ENCODE measurements at places on chromosomes 3 and 15.

DNA sequence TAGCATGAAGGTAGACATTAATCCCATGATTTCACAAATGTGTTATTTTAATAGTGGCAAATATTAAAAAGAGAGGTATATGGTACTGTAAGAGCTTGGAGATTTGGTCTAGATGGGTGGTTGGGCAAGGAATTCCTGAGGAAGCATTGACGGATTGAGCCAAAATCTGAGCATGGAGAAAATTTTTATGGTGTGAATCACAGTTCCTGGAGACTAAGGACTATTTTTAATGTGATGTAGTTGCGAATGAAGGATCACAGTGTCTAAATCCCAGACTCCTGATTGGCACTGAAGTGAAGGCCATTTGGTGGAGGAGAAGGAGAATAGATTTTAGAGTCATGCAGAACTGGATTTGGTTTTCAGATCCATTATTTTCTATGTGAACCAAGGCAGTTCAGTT lies 188.7 kb upstream of the FEZF2 start:
- peak; percentile 60 for DNase-seq

- DNase-seq = no peak
Observed at GRCh38 chr15:61158504-61159407, 70.3 kb downstream of the RORA start.

DNA sequence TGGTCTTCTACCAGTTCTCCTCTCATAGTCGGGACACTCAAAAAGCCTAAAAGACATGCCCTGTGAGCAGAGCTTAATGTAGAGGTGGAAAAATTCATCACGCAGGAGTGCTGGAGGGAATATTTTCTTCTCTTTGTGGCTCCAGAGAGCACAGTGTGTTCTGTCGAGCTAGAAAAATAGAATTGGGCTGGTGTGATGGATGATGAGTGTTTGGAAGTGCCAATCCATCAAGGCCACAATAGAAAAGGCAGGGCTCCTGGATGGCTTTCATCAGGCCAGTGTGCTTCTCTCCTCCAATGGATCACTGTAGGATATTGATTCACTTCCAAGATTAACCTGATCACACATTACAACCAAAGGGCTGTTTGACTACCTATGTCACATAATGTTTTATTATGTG lies 65.7 kb downstream of the CD47 start:
- no peak for DNase-seq

GRCh38 chr3:195062866-195063540 lies 208.0 kb downstream of the XXYLT1 start:
- DNase-seq = no peak

GRCh38 chr3:57559526-57559925 lies 3.5 kb downstream of the PDE12 start:
- DNase-seq = no peak

DNA sequence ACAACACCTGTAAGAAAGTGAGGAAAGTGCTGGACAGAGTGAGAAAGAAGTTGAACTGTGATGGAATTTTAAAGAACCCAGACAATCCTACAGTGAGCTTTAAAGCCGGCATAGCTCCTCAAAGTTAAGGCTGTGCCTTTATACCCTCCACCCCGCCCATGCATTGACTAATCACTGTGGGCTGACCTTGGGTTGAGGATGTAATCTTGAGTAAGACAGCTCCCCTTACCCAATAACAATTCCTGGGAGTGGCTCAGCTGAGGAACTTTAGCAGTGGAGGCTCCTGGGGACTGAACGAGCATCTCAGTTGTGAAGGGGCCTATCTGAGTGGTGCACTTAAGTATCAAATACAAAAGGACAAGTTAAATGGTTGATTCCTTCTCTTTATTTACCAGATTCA lies 35.7 kb upstream of the ZNF770 start:
- DNase-seq = no peak

DNA sequence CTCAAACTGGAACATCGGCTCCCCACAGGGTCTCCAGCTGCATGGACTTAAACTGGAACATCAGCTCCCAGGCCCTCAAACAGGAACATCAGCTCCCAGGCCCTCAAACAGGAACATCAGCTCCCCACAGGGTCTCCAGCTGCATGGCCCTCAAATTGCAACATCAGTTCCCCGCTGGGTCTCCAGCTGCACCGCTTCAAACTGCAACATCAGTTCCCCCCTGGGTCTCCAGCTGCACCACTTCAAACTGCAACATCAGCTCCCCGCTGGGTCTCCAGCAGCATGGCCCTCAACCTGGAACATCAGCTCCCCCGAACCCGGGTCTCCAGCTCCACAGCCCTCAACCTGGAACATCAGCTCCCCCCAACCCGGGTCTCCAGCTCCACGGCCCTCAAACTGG lies 82.0 kb downstream of the TFRC start:
- DNase-seq = no peak

DNA sequence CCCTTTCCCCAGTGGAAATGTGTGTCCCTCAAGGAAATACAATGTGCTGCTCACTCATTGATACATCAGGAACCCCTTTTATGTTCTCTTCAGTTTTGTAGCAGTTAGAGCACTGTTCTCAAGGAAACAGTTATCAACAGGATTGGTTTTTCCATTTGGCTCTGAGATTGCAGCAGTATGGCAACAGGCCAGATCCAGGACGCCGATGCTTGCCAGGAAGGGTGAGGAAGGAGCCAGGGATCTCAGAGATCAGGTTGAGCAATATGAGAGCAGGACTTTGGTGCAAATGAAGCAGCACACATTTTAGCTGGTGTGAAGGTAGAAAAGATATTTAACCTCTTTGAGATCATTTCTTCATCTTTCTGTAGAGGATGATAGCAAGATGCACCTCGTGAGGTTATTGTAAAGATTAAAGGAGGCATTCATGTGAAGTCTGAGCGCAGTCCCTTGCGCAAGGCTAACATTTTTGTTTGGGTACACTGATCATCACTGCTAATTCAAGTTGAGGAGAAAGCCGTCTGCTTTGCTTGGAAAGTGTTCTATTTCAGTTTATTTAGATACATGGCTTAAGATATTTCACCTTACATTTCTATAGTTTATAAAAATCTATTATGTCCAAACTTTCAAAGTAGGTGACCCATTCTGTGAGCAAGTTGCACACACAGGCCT lies 68.5 kb downstream of the KCNH8 start:
- no peak for DNase-seq

- no peak for DNase-seq
Observed at GRCh38 chr3:140920029-140920428, 21.6 kb upstream of the SLC25A36 start.

- no peak for DNase-seq
Observed at GRCh38 chr3:127238602-127239001, 45.7 kb downstream of the PRR23E start.

GRCh38 chr15:52329987-52330386 lies 34.4 kb upstream of the MYO5C start:
- no peak for DNase-seq

DNA sequence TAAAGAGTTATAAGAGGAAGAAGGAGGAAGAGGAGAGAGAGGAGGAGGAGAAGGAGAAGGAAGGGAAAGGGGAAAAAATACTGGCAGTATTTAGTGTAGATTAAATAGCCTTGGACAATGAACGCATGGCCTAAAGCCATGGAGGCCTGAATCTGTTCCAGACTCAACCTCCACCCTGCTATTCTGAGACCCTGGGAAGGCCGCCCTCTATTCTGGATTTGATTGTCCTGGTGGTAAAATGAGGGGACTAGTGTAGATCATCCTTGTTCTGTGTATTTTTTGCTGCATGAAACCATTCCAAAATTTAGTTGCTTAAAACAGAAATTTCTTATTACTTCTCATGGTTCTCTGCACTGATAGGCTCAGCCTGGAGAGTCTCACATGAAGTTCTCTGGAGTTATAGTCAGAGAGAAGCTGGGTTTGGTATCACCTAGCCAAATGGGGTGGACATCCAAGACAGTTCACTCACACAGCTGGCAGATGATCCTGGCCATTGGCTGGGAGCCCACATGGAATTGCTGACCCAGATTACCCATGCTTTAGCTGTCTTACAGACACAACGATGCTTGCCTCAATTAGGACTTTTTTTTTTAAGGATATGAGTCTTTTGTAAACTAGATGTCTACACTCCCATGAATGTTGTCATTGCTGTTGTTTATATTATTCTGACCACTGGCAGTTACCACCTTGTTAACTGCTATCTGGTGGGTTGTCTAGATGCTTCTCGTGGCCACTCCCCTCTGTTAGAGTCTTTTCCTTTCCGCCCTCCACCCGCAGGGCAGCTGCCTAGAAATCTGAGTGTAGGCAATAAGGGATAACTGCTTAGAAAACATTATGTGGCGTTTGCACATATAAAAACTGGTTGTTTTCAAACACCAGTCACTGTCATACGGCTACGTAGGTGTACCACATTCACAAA lies 149.9 kb downstream of the SST start:
- DNase-seq = peak; percentile 6

- DNase-seq = no peak
Observed at GRCh38 chr15:60591496-60592370, 112.8 kb upstream of the ICE2 start.
